ENCODE measurements at places on chromosomes 2 and 18. TPM values are rescaled to one million over a fixed set of nuclear protein-coding genes. Genes with fewer than 3 reads are reported as not detected.

GRCh38 chr2:12759248-12759647 is 42.5 kb downstream of the TRIB2 start:
- no peak overlapping the region for H3K27ac ChIP-seq
- H3K27me3 ChIP-seq, result no peaks in the 10 kb centered on the region
- no peak for DNase-seq
- H3K36me3 ChIP-seq, result no peaks in the 10 kb centered on the region
- no peak overlapping the region for H3K4me3 ChIP-seq

- H3K27ac ChIP-seq, result no peak overlapping the region
- H3K4me1 ChIP-seq, result peaks cover 16% of the 10 kb centered on the region
- H3K36me3 ChIP-seq, result no peaks in the 10 kb centered on the region
- peak; percentile 46 for DNase-seq
- no peak overlapping the region for H3K4me3 ChIP-seq
Measured at GRCh38 chr2:37809525-37809924, 115.6 kb upstream of the RMDN2 start.

DNA sequence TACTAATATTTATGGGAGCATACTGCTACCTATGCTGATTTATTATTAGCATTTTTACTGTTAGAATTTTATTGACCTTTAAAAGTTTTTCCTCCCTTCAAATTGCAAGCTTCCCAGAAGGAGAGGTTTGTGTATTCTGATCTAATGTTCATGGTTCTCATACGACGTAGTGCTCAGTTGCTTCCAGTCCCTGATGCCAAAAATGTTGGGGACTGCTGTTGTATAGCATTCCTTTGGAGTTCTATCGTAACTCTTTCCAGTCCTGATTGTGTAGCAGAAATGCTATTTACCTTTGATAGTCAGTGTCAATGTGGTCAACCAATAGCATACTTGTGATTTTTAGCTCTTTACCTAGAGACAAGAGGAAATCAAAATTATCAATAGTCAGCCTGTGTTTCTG is 69.5 kb upstream of the ZSWIM2 start:
- no peaks in the 10 kb centered on the region for H3K27me3 ChIP-seq
- no peaks in the 10 kb centered on the region for H3K36me3 ChIP-seq
- H3K4me1 ChIP-seq, result no peaks in the 10 kb centered on the region
- no peak for DNase-seq

DNA sequence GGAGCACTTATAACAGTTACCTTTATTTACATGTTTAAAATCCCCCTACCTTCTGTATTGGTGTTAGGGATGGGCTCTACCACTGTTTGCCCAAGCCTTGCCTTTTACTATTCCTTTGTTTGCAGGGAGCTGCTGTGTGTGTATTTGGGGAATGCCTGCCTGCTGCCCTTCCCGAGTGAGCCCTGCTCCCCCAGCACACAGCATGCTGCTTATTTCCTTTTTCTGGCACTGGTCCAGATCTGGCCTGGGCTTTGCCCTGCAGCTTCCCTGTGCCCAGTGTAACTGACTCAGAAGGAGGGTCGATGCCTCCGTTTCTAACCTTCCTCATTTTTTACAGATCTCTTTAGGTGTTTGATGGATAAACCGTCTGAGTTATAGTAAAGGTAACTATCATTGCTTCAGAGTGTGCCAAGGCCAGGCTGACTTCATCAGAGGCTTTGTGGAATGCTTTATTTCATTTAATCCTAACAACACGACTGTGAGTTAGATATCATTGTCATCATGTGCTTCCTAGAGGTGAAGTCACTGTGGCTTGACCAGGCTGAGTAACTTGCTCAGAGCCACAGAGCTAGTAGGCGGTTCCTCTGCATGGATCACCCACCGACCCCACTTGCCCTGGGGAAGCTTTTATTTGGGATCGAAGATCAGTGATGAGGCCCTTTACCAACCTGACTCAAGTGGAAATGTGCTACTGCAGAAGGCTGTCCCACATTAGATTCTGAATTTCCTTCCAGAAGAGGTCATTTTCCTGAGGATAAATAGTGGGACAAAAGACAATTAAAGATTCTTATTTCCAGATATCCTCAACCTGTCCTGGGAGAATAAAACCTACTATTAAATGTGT is 238.8 kb downstream of the ZNF407 start:
- H3K27ac ChIP-seq, result no peak overlapping the region
- H3K36me3 ChIP-seq, result no peaks in the 10 kb centered on the region
- H3K27me3 ChIP-seq, result no peaks in the 10 kb centered on the region
- DNase-seq, result peak; percentile 19

TPO gene
- 5.1 TPM for total RNA-seq

- no peak for DNase-seq
- peaks cover 3% of the 10 kb centered on the region for H3K27me3 ChIP-seq
- no peaks in the 10 kb centered on the region for H3K36me3 ChIP-seq
- no peak overlapping the region for H3K27ac ChIP-seq
Measured at GRCh38 chr18:8849696-8850095, 144.3 kb downstream of the MTCL1 start.

LBH gene
- total RNA-seq, result 151 TPM

GBX2 gene
- total RNA-seq, result not detected

DNA sequence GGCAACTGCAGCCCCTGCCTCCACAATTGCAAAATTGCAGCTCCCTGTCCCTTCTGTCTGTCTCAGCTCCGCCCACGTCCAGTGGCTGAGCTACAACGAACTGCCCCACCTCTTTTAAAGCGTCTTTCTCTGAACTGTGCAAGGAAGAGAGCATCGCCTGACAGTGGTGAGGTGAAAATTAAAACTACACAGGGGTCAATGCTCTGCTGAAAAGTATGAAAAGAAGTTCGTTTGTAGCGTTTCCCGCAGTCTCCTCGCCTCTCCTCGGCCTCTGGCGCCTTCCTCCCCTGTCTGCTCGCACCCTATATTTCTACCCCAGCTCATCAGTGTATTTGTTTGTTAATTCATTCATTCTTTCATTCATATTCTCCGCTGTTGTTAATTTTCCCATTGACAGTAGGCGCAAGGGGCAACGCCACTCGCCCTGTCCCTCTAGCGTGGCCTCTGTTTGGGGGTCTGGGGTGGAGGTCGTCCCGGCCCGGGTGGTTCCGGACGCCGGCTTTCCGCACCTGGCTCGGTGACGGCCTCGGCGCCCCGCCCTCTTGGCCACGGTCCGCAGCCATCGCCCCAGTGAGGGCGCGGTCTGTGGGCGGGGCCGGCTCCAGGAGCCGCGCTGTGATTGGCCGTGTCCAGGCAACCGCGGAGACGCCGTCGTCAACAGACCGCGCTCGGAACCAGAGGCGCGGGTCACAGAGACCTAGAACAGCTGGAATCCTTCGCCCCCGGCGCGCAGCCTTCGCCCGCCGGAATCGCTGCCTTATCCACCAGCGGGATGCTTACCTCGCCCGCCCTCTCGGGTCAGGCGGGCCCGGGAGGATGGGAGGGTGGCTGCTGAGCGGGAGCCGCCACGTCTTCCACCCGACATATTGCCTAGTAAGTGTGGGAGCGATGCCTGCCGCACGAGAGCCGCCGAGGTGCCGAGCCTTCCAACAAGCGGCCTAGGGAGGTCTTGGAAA is at the start of gene VWA3B:
Gene VWA3B (plus strand): TSS at position 677 of the 956 bp plus-strand sequence. CDS start 5,926 bp downstream, outside the sequence.
- H3K4me1 ChIP-seq, result peaks cover 15% of the 10 kb centered on the region
- no peak within 1 kb of the TSS for H3K27ac ChIP-seq
- peaks cover 26% of the 10 kb centered on the region for H3K27me3 ChIP-seq
- H3K4me3 ChIP-seq, result peak within 1 kb of the TSS; percentile 58

- H3K36me3 ChIP-seq, result no peaks in the 10 kb centered on the region
- DNase-seq, result no peak
- H3K4me3 ChIP-seq, result no peak overlapping the region
- H3K27ac ChIP-seq, result no peak overlapping the region
- H3K27me3 ChIP-seq, result no peaks in the 10 kb centered on the region
Measured at GRCh38 chr2:43531251-43531650, 64.6 kb downstream of the THADA start.

MAL gene
- total RNA-seq, result 1.5 TPM

DNA sequence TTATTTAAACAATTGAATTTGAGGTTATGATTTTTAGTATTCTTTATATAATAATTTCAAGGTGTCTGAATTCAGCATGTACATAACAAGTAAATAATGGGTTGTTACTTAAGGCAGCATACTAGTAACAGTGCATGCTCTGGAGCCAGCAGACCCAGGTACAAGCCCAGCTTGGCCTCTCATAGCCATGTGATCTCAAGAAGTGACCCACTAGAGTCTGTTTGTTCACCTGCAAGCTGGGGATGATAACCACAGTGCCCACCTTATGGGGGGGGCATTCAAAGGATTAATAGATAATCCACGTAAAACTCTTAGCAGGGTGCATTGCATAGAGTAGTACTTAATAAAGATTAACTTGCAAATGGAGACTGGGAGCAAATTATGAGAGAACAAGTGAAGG is 163.6 kb downstream of the TRABD2A start:
- no peaks in the 10 kb centered on the region for H3K27me3 ChIP-seq
- no peaks in the 10 kb centered on the region for H3K4me1 ChIP-seq
- H3K27ac ChIP-seq, result no peak overlapping the region
- no peak for DNase-seq
- no peaks in the 10 kb centered on the region for H3K36me3 ChIP-seq
- H3K4me3 ChIP-seq, result no peak overlapping the region
